GM20000 (cell line): ENCODE measurements at places on chromosomes 3 and 15.

- no peak for DNase-seq
Measured at GRCh38 chr15:36778531-36778930, 199.1 kb downstream of the CDIN1 start.

DNA sequence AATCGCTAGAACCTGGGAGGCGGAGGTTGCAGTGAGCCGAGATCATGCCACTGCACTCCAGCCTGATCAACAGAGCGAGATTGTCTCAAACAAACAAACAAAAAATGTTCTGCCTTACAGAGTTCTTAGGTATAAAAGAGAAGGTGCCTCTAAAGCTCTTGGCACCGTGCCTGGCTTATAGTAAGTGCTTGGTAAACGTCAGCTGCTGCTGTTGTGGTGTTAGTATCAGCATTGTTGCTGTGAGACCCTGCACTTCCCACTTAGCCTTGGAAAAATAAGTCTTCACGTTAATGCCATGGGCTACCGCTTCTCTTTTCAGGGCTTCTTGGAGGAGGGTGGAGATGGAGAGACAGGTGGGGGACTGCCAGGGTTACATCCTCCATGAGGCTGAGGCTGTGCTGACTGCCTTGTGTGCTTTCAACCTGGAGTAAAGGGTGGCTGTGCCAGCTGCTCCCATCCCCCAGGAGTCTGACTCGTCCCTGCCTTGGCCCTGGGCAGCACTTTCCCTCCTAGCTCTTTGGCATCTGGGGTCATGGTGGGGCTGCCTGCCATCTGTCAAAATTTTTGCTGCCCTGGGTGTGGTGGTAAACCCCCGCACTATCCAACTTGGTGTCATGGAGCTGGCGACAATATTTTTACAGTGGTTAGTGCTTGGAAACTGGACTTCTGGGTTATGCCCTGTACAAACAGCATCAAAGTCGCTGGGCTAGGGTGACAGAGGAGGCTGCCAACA, 17.8 kb downstream of the FLNB start:
- DNase-seq = no peak

- DNase-seq = no peak
Measured at GRCh38 chr3:9448643-9449042, 51.2 kb downstream of the SETD5 start.

GRCh38 chr3:189516039-189516438, 115.2 kb upstream of the TP63 start:
- no peak for DNase-seq

- DNase-seq = no peak
Measured at GRCh38 chr3:34886443-34886842, 752.9 kb upstream of the ARPP21 start.

GRCh38 chr3:82641701-82642100, 880.3 kb upstream of the GBE1 start:
- DNase-seq = no peak

DNA sequence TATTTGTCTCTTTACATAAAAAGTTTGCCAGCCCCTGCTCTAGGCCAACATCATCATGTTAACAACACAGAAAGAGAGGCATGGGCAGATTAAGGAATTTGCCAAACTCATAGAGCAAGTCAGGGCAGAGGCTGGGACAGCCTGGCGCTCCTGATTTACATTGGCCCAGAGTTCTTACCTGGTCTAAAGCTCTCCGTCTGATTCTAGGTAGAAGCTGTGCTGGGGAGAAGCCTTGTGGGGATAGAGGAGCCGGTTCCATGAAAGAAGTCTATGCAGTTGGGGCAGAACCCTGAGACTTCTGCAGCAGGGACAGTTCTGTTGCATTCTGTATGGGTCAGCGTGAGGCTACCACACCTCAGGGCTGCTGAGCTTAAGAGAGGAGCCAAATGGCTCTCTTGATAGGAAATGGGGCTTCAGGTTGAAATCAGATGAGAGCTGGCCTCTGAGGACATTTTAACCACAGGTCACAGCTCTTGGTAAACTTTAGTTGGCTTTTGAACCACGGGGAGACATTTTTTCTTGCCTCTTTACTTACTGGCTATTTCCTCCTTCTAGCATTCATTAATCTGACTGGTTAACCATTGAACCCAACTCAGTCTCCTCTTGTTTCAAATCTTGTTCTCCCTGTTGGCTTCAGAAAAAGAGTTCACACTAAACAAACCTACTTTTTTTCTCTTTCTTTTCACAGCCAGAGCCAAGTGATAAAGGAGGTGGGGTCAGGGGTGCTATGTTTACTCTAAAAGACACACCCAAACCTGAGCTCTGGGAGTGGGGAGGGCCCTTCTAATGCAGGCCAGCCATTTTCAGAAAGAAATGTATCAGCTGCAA, 250.7 kb downstream of the OPA1 start:
- DNase-seq = no peak

DNA sequence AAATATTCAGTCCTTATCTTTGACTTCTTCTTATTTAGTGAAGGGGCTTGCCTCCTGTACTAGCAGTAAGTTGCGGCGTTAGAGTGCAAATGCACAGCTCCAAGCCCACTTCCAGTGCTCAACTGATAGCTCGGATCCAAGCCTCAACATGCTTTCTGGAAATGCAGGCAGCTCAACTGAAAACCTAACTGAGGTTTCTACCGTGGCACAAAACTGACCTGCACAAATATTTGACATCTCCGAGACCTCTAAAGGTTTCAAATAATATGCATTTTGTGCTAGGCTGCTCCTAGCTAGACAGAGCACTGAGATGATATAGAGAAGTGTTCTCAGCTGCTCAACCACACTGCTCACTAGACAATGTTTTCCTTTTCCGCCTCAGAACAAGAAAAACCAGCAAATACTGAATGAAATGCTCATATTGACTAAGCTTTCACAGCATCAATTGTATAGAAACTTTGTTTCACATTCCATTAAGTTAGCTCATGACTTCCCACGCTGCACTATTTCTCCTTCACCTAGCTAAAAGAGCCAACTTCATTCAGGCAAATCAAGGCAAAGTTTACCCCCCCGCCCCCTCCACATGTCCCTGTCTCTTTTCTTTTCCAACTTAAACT, 822 bp downstream of the ZNF385D start:
- no peak for DNase-seq

- no peak for DNase-seq
Measured at GRCh38 chr15:80440024-80440423, 35.8 kb downstream of the ARNT2 start.

- peak; percentile 16 for DNase-seq
Measured at GRCh38 chr3:71300951-71301393, 282.6 kb downstream of the FOXP1 start.

- DNase-seq = no peak
Measured at GRCh38 chr3:37592328-37592727, 269.4 kb upstream of the CTDSPL start.

DNA sequence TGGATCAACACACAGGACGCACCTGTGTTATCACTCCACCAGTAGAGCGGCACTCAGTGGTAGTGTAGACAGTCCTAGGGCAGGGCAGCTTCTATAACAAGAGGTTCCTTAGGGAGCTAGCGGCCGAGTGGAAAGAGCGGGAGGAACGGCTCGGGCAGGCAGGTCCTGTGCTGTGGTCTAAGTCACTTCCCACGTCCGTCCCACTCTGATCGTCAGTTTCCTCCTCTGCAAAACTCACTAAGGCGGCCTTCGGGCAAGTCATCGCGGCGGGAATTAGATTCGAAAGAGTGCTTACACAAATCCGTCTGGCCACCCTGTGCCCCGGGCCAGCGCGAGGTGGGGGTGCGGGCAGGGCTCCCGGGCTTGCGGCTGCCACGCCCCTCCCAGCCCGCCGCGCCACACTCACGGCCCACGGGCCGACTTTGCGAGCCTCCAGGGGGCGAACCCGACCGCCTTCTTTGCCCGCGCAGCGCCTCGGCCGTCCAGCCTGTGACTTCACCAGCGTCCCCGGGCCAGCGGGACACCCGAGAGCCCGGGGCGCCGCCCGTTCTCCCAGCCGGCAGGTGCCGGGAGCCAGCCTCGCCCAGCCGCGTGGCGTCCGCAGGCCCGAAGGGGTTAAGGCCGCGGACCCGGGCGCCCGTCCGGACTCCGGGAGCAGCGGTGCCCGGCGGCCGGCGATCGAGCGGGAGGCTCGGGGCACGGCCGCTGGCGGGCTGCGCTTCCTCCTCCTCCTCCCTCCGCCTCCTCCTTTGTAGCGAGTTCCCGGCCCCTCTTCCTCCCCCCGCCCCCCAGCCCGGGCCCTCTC, 416 bp upstream of the CORO2B start:
- peak; percentile 51 for DNase-seq
